ENCODE measurements at places on chromosomes 2 and 18.

GRCh38 chr18:46623541-46623940 lies 33.5 kb downstream of the LOXHD1 start:
- peak; percentile 19 for DNase-seq

GRCh38 chr18:49169037-49169521 lies 218.3 kb upstream of the SMAD7 start:
- DNase-seq = no peak

DNA sequence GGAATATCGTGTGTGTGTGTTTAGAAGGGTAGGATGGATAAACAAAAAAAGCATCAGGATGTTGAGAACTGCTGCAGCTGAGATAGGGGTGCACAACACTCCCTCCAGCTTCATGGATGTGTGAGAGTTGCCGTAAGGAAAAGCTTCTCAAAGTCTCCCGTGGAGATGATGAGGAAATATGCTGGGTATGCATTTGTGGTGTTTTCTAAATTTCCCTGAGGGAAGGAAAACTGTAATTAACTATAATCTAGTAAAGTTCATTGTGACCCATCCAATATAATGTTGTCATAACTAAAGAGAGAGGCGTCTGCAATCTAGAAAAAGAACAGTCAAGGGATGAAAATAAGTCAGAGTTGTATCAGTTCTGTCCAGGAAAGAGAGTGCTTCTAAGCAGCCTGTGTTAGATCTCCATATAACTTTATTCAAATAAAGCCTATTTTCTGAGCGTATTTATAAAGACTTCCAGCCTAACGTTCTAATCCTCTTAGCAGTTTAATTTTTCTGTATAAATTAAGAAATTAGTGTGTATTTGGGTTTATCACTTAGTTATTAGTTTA lies 7.3 kb upstream of the LMAN2L start:
- DNase-seq = no peak

DNA sequence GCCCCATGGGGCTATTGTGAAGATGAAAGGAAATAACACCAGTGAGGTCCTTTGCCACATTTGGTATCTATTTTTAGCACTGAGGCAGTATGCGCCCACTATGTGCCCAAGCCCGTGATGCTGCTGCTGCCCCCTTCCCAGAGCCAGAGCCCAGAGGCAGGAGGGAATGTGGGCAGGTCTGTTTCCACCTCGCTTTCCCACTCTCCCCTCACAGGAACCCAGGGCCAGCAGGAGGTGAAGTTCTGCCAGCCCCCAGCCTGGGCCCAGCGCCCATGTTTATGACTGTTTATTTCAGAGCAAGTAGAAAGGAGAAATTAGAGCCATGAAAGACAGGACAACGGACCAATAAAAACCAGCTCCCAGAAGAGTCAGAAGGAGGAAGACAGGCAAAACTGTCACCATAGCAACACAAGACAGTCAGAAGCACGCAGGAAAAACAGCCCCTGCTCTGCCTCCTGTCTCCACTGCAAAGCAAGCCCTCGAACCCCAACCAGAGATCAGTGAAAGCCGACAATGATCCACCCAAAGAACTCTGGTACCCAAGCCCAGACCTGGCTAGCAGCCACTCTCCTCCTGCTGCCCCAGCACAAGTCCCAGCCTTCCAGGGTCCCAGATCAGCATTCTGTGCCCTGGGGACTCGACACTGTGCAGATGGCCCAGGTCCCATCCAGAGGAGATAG lies 1.4 kb downstream of the CYRIA start:
- peak; percentile 59 for DNase-seq

GRCh38 chr2:54048117-54048785 lies 67.2 kb upstream of the ACYP2 start:
- DNase-seq = no peak

DNA sequence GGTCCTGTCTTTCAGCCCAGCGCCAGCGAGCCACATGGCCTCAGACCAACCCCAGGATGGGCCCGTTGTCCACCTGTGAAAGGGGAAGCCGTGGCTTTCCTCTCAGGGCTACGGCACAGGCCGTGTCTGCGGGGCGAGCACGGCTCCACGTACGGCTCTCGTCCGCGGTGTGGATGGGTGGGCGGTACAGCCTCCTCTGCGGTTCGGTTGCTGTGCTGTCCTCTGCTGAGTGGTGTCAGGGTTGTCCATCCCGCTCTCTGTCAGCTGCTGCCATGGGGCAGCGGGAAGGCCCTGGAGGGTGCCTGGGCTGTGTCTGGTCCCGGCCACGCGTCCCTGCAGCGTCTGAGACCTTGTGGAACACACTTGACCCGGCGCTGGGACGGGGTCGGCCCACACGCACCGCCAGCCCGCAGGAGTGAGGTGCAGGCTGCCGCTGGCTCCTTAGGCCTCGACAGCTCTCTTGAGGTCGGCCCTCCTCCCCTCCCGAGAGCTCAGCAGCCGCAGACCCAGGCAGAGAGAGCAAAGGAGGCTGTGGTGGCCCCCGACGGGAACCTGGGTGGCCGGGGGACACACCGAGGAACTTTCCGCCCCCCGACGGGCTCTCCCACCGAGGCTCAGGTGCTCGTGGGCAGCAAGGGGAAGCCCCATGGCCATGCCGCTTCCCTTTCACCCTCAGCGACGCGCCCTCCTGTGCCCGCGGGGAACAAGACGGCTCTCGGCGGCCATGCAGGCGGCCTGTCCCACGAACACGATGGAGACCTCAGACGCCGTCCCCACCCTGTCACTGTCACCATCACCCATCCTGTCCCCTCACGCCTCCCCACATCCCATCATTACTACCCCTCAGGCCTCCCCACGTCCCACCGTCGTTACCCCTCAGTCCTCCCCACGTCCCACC lies 128.7 kb downstream of the NFATC1 start:
- no peak for DNase-seq

DNA sequence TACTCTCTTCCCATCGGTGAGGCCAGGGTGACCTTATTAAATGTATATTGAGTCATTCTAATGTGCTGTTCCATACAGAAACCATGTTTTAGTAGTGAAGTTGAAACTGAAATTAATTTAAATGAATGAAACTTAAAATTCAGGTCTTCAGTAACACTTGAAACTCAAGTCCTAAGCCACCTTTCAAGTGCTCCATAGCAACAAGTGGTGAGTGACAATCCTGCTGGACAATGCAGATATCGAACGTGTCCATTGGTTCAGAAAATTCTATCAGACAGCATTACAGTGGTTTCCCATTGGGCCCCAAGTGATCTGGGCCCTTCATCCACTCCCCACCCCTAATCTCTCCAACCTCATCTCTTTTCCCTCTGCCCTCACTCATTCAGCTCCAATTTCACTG lies 48.7 kb downstream of the HNMT start:
- no peak for DNase-seq

GRCh38 chr18:74292541-74292858 lies 737 bp upstream of the CYB5A start:
- DNase-seq = no peak

DNA sequence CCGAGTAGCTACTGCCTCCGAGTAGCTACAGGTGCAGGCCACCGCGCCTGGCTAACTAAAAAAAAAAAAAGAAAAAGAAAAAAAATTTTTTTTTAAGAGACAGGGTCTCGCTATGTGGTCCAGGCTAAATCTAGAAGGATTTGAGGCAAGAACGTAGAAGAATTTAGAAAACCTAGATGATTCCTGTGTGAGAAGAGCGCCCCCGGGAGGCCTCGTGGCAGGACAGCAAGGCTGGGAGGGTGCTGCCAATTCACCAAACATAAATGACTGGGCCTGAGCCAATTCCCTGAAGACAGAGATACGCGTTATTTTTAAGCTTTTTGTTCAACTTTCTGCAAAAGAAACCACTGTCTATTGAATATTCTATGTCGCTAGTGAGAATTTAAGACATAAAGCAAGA lies 90.1 kb upstream of the TGFA start:
- DNase-seq = no peak

- DNase-seq = no peak
Measured at GRCh38 chr2:120647487-120647886, 88.2 kb upstream of the GLI2 start.

DNA sequence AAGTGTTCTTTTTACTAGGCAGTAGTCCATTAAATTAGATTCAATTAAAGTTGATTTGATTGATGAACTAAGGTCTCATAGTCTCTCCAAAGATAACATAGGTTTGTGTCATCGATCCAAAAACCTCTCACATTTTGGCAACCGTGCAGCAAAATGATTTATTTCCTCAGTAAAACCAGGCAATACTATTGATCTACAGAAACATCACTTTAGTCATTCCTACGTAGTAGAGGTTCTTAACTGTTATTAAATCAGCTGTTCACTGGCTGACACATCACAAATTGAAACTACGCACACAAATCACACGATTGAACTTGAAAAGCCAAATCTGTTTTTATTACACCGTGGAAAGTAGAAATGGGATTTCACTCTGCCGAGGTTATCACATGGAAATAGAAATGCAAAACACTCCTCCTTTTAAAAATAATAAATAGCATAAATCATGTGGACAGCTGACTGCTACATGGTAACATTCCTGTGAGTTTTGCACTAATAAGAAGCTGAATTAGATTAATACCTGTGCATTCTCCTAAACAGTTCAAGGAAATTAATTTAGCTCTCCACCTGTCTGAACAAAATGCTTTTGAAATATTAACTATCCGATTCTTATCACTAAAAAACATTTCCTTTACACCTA lies 262.5 kb downstream of the CDH20 start:
- DNase-seq = no peak

- DNase-seq = no peak
Measured at GRCh38 chr2:182824056-182824766, 42.2 kb downstream of the FRZB start.

DNA sequence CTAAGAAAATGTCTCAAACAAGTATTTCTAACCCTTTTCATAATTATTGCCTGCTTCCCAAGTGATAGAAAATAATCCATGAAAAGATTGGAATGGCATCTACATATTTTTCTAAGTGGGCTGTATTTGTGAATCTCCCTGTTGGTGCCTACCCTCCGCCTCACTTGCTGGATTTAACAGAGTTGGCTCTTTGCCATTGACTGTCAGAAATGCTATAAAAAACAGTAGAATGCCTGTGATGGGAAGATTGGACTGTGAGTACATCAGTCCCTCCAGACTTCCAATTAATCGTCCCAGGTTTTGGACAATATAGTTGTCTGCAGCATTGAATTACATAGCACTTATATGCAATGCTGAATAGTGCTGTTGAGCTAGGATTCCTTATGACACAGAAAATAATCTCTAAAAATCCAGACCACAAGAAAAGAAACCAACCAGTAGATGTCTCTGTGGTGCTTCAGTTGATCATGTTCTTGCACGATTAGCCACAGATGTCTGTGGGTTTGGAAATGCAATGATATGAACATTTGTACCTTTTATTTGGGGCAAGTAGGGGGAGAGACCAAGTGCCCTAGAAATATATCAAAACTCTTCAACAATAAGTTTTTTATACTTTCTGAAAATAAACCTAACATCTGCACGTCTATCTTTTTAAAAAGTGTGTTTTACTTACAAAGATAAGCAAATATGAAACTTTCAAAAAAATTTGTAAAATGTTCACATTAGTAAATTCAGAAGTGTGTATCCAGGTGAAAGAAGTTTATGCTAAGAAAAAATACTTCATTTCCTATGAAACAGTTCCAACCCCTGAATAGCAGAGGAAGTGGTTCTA lies 88.5 kb downstream of the DYNAP start:
- peak; percentile 81 for DNase-seq

- DNase-seq = no peak
Measured at GRCh38 chr2:21220930-21221329, 97.2 kb downstream of the TDRD15 start.

GRCh38 chr2:102074152-102074783 lies 68.3 kb upstream of the IL1R1 start:
- DNase-seq = no peak

- no peak for DNase-seq
Measured at GRCh38 chr18:72908181-72908580, 40.4 kb upstream of the NETO1 start.

GRCh38 chr2:25740810-25741381 lies 67.5 kb upstream of the DTNB start:
- no peak for DNase-seq

DNA sequence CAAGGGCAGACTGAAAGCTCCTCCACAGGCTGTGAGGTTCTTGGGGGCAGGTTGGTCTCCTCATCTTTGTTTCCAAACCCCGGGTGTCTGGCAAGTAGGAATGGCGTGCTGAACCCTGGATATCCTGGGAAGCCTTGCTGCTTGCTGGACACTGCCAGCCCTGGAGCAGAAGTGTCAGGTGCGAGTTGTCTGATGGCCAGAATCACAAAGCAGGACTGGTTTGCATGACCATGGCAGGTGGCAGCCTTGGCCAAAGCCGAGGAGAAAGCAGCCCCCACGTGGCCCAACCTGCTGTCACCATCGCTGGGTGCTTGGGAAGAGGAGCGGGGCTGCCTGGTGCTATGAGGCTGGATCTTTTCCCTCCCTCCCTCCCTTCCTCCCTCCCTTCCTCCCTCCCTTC lies 309.5 kb upstream of the HS6ST1 start:
- no peak for DNase-seq

GRCh38 chr18:59810183-59810582 lies 89.6 kb upstream of the PMAIP1 start:
- DNase-seq = no peak

GRCh38 chr2:221322741-221323140 lies 249.4 kb downstream of the EPHA4 start:
- no peak for DNase-seq

DNA sequence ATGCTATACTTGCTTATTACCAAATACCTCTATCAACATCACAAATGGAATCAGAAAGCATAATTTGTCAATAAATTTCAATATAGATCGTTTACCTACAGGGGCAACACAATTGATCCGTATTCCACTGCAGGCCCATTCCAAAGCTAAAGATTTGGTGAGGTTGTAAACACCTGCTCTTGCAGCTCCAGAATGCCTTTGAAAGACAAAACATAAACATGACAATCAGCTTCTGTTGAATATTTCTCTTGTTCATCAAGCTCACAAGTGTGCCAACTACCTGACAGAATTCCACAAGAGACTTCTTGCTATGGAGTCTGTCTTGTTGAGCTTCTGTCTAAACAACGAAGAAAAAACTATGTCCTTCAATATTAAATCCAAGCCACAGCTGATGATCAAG lies 30.3 kb downstream of the PECR start:
- DNase-seq = no peak

GRCh38 chr18:48619501-48619900 lies 80.7 kb downstream of the CTIF start:
- DNase-seq = no peak
